RPMI8226 (cell line): ENCODE measurements at places on chromosomes 4 and X.

DNA sequence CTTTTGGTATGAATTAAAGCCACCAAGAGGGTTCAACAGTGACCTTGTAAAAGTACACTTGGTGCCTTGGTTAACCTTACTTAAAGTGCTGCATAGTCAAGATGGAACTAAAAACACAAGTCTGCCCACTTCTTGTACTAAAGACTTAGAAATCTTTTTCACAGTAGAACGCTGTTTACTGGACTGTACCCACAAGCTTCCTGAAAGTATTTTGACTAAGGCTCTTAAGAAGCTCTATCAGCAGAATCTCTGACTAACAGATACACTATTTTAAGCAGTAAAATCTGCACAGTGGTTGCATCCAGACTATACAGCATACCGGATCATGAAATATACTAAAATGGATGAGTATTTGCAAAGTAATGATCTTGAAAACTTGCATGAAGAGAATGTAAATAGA lies 7.2 kb downstream of the RAB28 start:
- peak; percentile 67 for DNase-seq

DNA sequence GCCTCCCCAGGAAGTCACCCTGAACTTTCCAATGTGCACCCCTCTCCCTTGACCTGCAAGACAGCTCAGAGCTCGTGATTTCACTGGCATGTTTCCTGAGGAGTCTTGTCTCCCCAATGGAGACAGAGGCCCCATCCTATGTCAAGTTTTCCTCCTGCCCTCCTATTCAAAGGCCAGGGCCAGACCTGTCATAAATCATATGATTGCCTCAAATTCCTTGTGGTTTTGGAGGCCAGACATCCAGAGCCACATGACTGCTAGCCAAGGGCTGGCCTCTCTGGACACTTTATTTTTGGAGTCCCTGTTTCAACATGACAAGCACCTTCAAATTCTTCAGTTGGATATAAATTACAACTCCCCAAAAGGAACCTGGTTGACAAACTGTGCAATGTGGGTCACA lies 76.0 kb upstream of the TFDP3 start:
- no peak for DNase-seq

- no peak for DNase-seq
Observed at GRCh38 chr4:81756973-81757372, 285.3 kb upstream of the RASGEF1B start.

DNA sequence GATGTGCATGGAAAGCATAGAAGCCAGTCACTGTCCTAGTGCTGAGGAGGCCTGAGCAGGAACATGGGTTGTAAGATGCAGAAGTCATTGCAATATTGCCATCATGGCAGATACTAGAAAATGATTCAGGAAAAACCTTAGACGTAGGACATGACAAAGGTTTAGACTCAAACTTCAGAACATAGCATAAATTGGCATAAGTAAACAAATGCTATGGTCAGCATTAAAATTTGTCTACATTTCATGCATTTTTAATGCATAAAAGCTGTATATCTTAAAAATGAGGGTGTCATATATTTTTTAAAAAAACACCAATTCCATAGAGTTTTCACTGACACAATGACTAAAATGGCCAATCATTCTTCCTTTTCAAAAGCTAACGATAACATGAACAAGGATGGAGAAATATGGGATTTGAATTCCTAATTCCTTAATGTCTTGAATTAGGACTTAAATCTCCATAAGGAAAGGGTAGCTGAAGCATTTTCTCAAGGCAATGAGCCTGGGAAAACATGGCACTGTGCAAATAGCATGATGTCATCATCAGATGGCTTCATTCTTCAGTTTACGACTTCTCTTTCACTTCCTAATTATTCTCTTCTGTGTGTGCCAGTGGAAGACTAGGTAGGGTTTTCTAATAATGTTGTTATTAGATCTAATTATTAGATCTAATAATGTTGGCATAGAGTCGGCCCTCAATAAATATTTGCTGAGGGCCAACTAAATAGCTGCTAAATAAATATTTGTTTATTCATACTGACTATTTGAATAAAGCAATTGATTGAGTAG lies 125.1 kb upstream of the FRG1 start:
- no peak for DNase-seq

DNA sequence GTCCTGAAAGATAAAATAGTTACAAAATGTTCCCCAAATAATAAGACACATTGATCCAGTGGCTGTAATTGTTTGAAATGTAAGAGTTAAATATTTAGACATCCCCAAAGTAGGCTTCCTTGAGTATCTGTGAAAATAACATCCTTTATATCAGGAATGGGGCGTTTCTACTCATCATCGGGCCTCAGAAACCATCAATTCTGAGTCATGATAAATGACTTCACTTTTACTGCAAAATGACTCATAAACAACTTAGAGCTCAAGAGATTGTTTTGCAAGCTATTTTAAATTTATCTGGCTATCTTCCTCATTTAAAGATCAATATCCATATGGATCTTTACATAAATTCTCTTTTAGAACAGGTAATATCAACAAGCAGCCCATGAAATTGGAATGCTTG lies 369.4 kb upstream of the CNKSR2 start:
- DNase-seq, result no peak

DNA sequence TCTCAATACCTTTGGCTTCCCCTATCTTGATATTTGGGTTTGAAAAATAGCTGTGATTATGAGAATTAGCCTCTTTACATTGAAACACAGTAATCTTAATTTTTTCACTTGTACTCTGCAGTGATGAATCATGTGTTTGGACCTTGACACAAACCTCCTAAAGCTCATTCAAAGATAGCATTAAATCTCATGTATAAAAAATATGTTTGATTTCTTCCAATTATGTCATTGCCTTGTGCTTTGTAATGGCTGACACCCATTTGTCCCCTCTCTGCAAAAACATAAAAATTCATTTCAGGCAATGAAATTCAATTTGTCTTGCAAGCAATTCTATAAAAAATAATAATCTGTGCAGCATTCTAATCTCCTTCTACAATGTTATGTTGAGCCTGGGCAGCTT lies 422.4 kb upstream of the BOD1L1 start:
- DNase-seq, result no peak

DNA sequence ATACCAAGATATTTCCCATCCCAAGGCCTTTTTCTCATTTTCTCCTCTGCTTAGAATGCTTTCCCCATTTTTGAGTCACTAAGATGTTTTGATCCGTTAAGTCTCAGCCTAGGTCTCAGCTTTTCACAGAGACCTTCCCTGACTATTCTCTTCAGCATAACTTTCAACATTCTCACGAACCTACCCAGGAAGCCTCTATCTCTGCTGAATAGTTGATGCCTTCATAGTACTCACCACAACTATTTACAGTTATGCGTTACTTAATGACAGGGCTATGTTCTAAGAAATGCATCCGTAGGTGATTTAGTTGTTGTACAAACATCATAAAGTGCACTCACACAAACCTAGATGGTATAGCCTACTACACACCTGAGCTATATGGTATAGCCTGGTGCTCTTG lies 64.5 kb downstream of the ARL9 start:
- DNase-seq, result no peak

- no peak for DNase-seq
Observed at GRCh38 chr4:87863486-87863885, 30.7 kb downstream of the MEPE start.

DNA sequence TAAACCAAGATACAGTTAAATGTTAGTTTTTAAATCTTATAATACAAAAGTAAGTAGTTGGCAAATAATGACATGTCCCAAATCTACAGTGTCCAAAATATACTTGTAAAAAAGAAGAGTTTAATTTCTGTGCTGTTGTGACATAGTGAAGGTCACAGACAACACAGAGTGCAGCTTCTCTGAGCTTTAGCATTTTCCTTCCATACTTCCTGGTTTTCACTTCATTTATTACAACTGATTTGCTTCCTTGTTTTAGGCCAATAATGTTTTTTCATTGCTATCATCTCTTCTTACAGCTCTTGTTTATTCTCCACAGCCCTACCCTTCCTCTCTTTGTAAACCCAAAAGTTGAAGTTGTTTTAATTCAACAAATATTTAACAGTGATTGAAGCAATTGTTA lies 132.4 kb upstream of the TET2 start:
- DNase-seq, result no peak

DNA sequence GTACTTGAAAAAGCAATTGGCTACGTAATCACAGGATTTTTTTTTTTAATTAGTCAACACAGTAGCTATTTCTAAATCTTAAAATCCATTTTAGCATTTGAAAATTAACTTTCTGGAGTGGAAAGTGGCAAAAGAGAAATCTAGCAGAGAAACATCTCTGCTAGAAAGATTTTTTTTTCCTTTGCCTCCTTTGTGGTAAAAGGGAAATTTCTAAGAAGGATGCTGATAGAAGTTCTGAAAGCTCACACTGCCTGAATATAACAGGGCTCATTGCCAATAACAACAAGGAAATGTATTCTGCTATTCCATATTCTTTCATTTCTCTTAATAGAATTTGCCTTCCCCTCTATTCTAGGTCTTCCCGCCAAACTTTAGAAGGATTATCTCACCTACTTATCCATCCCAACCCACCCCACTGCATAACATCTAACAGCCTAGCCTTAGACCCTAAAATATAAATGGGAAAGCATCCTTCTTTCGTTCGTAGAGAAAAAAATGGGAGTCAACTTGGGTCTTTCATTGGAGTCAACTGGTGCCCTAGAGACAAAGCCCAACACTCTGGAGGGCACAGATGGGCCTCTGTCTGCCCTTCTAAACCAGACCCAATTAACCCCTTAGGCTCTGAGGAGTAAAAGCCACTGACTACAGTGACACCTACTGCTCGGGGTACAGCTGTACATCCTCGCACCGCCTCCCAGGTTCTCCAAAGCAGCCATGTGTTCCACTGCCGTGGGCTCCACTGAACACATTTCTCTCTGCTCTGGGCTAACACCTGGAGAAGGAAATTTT lies 103.9 kb downstream of the MAML3 start:
- no peak for DNase-seq

GRCh38 chr4:67366311-67366861 lies 178.9 kb downstream of the CENPC start:
- DNase-seq, result no peak

DNA sequence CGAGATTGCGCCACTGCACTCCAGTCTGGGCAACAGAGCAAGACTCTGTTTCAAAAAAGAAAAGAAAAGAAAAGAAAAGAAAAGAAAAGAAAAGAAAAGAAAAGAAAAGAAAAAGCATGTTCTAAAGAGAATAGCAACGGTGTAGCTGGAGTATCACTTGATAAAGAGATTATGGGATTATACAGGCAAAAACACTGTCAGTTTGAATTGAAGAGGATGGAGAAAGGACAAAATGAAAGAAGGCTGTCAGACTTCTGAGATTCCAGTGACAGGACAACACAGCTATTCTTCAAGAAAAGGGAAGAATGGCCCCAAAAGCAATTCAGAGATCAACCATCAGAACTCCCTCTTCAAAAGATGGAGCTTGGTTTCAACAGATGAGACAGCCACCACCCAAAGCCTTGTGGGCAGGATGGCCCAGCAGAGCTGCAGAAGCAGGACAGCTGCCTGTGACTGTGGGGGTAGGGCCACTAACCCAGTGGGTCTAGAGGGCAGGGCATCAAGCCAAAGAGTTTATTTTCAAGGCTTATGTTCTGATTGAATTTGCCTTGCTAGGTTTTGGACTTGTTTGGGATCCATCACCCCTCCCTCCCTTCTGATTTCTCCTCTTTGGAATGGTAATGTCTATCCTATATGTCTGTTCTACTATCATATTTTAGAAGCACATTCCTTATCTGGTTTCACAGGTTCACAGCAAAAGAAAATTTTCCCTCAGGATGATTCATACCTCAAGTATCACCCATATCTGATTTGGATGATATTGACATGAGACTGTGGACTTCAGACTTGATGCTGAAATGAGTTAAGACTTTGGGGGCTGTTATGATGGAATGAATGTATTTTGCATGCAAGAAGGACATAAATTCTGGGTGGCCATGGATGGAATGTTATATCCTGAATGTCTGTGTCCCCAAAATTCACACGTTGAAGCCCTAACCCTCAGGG lies 17.5 kb downstream of the RFC1 start:
- DNase-seq, result no peak

DNA sequence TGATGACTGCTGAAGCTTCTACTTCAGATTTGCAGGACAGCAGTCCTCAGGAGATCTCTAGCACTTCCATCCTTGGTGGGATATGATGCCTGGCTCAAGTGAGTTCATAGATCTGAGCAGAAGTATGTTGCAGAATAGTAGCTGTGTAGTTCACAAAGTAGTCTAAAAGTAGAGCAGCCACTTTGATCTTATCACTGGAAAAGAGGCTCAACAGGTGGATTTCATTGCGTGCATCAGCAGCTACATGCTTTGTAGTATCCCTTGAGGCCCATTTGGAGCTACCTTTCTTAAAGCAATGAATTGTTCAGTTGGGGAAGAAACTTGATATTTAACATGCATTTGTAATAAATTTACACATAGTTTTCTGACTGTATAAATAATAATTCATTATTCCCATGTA lies 29.9 kb downstream of the BEX3 start:
- DNase-seq, result no peak

- no peak for DNase-seq
Observed at GRCh38 chr4:155966731-155967395, 13.2 kb upstream of the CTSO start.

DNA sequence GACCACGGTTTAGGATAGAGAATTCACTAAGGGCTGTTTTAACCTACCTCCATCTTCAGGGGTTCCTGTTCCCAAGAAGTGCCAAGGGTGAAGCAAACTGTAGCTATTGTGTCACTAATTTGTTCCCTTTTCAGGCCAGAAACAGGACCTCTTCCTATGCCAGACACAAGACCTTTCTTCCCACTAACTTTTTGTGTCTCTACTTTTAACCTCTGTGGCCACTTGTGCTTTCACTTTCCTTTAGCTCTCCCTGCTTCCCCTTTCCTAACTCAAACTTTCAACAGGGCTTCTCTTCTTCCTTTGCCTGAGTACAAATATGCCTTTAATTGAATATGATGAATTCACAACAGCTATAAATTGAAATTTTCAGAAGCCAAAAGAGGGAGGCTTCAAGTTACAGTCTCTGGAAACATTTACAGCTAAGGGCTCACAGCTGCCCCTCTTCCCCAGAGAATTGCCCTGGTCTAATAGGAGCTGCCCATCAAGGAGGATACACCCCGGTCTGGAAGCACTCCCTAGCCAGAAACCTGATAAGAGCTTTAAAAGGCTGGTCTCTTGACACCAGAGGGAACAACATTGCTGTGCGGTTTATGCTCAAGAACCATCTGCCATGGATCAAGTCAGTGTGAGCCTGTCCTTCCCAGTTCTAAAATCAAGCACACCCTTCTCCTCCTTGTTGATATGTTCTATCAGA lies 61.7 kb upstream of the PLS3 start:
- peak; percentile 9 for DNase-seq

- no peak for DNase-seq
Observed at GRCh38 chr4:72430050-72430449, 139.0 kb downstream of the ADAMTS3 start.

- DNase-seq, result no peak
Observed at GRCh38 chrX:9942086-9942485, 25.1 kb upstream of the CLDN34 start.

DNA sequence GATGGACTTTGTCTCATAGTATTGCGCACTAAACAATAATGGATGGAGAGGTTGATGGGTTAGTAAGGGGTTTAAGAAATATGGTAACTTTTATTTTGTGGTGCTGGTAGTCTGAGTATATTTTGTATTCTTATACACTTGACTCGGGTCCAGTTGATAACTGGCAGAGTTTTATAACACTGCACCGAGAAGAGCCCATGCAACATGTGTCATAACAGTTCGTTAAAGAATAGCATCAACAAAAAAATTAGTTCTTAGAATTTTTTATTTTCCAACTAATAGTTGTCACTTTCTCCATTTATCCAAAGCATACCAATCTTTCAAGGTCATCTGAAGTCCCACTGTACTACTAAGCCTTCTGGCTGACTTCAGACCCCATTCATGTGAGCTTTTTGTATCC lies 175.1 kb downstream of the SOWAHB start:
- DNase-seq, result no peak
